ENCODE measurements at places on chromosomes 1 and 21.

DNA sequence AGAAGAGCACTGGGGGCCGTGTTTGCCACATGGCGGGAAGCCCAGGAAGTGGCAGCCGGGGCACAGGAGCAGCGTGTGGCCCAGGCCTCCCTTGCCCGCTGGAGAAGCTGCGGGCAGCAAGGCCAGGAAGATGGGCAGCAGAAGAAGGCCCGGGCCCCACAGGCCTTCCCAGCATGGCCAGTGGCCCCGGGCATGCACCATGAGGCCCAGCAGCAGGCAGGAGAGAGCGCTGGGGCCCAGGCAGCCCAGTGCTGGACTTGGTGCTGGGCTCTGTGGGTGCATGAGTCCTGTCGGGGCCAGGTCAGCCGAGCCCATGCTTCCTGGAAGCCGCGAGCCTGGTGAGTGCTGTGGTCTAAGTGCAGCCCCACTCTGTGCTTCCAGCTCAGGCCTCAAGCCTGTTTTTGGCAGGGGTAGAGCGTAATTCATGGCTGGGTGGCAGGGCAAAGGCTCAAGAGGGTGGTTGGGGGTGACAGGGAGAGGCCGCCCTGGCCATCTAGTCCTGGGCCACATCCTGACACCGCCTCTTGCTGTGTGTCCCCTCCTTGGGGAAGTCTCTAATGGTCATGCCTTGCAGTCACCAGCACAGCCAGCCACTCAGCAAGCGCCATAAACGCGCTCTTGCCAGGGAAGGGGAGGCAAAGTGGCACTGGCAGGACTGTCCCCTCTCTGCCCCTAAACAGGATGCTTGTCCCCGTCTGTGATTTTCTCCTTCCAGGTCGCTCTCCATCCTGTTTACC lies 21.3 kb downstream of the MTHFR start:
- DNase-seq: no peak

- no peak for DNase-seq
Measured at GRCh38 chr1:40772146-40772955, 11.2 kb upstream of the KCNQ4 start.

GRCh38 chr1:43068911-43069310 lies 103.2 kb downstream of the EBNA1BP2 start:
- DNase-seq: no peak

DNA sequence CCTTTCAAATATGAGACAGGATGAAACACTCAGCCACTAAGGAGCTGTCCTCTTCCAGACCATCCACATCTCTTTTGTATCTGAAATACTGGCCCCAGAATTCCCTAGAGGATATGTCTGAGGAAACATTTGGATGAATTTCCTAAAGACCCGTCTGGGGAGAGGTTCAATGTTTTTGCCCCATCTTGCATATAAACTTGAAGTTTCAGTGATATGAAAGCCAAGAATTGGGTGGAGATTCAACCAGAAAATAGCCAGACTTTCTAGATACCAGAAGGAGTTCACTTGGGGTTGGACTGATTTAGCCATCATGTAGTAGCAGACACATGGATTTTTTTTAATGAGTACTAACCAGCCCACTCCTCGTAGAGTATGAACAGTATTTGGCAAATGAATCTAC lies 182.0 kb downstream of the PLPP3 start:
- no peak for DNase-seq

DNA sequence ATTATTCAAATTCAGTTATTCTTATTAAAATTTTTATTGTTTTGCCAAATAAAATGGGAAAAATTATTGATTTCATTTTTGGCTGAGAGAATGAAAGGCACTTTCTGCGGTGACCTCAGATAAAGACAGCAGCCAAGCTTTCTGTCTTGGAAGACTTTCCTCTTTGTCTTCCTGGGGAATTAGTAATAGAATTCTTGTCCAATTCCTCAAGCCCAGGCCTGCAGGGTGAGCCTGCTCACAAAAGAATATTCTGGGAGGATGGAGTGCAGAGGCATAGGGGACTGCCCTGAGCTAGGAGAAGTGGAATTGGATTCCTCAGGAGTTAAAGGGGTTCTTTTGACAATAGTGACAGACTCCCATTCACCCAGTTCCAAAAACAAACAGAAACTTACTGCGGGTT lies 614.5 kb upstream of the ADGRL2 start:
- DNase-seq: no peak

- DNase-seq: peak; percentile 50
Measured at GRCh38 chr1:229461032-229461668, 27.3 kb upstream of the ACTA1 start.

GRCh38 chr1:82227306-82228095 lies 426.8 kb downstream of the ADGRL2 start:
- no peak for DNase-seq

- DNase-seq: no peak
Measured at GRCh38 chr1:94259635-94260289, 22.4 kb upstream of the ARHGAP29 start.

- no peak for DNase-seq
Measured at GRCh38 chr1:26539722-26540121, 10.2 kb downstream of the RPS6KA1 start.

GRCh38 chr1:107328087-107328486 lies 187.2 kb downstream of the NTNG1 start:
- no peak for DNase-seq

DNA sequence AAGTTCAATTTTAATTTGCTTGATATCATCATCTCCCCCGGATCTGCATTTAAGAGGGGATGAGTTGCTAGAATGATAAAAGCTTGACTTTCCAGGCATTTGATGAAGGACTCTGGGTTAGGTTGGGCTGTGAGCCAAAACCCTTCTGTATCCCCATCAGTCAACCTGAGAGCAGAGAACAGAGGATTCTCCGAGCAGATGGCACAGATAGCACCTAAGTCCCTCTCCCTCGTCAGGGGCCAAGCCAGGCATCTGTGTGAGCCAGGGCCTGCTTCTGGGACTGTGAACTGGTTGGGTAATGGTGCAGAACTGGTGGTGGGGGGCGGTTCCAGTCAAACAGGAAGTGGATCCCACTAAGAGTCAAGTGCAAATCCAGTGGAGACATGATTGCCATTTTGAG lies 205.8 kb downstream of the TNR start:
- DNase-seq: no peak

DNA sequence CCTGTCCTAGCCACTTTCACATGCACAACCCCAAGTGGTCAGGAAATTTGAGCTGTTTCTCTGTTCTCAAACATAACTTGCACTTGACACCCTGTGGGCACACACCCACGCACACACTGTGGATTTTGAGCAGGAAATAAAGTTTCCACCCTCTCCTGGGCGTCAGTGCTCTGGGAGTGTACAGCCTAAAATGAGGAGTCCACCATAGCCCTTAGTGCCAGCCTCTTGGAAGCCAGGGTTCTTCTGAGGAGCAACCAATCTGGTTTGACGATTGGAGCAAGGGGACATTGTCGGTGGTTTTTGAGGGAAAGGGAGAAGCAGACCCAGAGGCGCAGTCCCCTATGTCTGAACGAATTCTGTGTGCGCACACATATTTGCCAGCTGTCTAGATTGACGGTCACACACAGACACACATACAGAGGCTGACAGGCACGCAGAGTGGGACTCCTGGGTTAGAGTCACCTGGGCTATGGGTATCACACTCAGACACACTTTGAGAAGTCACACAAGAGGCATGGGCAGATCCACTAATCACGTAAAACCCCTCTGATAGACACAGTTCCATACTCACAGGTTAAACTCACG lies 2.7 kb downstream of the DMBX1 start:
- DNase-seq: no peak

- DNase-seq: no peak
Measured at GRCh38 chr21:33543505-33544129, 779 bp downstream of the SON start.

GRCh38 chr1:55337801-55338447 lies 122.8 kb upstream of the USP24 start:
- DNase-seq: no peak

DNA sequence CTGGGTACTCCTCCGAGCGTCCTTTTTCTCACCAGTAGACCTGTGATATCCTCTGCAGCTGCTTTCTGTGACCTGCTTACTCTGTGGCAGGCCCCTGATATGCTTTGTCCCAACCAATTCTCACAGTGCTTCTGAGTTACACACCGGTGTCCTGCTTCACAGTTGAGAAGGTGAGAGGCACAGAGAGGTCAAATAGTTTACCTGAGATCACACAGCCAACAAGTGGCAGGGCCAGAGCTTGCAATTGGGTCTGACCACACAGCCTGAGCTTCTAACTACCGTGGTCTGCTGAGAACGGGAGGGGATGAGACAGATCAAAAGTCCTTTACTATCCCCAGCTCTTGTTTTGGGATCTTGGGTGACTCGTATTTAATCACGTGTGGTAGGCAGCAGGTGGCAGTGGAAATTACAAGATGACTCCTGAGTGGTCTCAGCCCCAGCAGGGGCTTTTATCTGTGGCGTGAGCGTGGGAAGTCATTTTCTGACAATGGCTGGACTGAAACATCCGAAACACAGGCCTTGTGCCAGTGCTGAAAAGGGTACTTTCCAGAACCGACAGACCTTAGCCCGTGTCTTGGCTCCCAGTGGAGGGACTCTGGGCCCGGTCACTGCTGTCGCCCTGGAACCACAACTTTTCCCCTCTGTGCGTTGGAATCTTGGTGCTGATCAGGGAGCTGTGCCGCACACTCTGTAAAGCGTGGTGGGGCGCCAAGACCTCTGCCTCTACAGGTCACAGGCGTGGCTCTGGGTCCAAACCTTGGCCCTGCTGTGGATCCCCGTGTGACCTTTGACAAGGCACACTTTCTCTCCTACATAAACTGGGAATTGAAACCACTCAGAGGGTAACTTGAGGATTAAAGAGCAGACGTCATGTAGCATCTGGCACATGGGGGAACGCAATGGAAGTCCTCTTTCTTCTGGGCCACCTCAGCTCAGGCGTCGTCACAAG lies 11.9 kb downstream of the THEMIS2 start:
- no peak for DNase-seq

- no peak for DNase-seq
Measured at GRCh38 chr1:235296729-235297128, 31.2 kb downstream of the ARID4B start.

DNA sequence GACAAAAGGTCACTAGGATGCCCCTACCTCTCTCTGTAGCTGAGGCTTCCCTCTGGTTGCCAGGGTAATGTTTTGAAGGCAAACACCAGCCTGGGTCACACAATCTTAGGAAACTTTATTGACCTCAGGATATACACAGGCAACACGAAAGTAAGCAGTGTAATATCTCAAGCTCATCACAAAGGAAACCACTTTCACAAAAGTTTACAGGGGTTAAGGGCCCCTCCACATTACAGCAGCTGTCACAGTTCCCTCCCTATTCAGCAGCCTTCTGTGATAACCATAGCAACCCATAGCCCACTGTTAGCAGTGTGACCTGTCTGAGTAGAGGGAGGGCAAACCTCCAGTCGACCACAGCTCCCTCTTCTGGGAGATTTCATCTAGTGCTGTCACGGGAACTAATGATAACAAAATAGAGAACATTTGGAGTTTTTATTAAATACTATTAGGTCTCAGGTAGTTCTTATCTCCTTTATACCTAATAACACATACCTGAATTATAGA lies 149.8 kb downstream of the PTPRC start:
- no peak for DNase-seq

DNA sequence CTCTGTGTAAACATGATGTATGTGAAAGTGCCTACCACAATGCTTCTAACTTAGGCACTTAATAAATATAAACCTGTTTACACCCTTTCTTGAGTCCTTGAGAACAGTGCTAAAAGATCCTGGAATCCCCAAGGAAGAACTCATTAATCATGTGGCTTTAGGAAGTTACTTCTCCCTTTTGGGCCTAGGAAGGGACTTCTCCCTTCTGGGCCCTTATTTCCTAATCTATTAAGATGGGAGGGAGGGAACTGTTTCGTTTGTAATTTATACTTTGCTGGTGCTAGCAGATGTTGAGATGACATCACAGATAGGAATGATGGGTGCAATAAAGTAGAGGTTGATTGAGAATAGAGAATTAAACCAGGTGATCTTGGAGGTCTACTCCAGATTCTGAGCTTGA lies 1.2 kb downstream of the BTF3L4 start:
- DNase-seq: no peak
